Fibroblast of villous mesenchyme (primary cell): ENCODE measurements at places on chromosomes 2 and 18.
A peak's percentile ranks its signal among the peaks of the same experiment; 100 is the strongest.

GRCh38 chr2:237456200-237456843, 30.7 kb upstream of the MLPH start:
- DNase-seq = peak; percentile 77

- no peak for DNase-seq
Observed at GRCh38 chr2:162106746-162107145, 32.7 kb upstream of the DPP4 start.

DNA sequence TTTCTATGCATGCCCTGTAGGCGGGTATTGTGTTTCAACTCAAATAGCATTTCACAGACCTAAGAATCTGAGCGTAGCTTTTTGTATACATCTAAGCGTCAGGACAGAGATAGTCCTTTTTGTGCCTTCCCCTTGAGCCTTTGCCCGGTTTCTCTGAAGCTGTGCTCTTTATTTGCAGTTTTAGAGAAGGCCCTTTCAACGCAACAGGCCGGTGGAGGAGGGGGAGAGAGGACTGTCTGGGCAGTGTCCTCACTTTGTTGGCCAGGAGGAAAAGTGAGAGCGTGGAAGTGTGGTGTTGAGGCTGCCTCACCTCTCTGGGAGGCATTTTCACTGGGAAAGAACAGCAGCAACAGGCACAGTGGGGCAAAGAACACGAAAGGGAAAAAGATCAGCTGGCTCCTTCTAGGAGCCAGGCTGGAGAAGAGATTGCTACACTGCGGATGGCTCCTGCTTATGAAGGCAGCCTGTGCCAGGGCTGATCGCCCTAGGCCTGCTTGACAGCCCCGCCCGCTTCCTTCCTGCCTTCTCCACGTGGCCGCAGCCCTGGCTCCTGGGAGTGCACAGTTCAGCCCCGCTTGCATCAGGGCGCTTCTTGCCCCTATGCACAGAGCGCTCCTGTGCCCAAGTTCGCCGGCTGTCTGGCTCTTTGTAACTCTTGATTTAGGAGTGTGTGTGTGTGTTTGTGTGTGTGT, 195.6 kb upstream of the POU3F3 start:
- DNase-seq = no peak

GRCh38 chr2:235555371-235555770, 61.5 kb downstream of the AGAP1 start:
- no peak for DNase-seq

DNA sequence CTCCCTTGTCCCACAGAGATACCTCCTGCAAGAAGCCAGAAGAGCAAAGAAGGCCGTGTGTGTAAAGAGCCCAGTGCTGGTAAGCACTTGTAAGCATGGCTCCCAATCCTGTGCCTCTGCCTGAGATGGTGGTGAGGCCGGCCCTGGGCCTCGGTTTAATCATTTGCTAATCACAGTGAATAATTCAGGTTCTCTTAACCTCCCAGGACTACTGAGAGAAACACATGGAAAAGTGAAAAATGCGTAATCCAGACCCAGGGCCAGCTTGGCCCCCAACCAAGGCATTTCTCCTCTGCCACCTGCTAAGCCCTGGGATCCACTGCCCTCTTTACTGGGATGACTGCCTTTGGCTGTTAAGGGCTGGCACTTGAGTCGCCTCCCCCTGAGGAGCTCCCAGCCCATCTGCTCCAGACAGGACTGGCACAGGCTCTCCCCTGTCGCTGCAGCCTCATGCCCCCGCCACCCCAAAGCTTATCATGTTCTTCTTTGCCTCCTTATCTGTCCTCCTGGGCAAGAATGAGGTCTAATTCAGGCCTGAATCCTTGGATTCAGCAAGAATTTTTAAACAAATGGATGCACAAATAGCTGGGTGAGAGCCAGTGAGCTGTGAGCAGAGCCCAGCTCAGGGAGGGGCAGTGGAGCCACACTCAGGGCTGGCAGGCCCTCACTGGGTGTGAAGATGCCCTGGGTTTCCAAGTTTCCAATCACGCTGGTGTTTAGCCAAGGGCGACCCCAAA, 193.9 kb upstream of the HS6ST1 start:
- no peak for DNase-seq

- no peak for DNase-seq
Observed at GRCh38 chr2:77839102-77839501, 316.9 kb upstream of the LRRTM4 start.

GRCh38 chr2:38507712-38508111, 95.0 kb downstream of the HNRNPLL start:
- no peak for DNase-seq

GRCh38 chr2:240362826-240363745, 72.4 kb upstream of the GPC1 start:
- no peak for DNase-seq

DNA sequence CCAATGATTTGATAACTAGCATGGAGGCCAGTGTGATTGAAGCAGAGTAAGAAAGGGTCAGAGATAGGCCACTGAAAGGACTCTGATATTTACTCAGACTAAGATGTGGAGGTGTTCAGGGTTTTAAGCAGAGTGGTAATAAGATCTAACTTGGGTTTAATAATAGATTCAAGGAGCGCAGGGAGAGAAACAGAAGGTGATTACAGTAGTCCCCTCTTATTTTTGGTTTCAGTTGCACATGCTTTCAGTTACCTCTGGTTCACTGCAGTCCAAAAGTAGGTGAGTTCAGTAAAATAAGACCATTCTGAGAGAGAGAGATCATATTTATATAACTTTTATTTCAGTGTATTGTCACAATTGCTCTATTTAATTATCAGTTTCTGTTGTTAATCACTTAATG, 13.5 kb upstream of the GALNT13 start:
- no peak for DNase-seq

GRCh38 chr2:150296770-150297546, 190.5 kb downstream of the RND3 start:
- peak; percentile 44 for DNase-seq

DNA sequence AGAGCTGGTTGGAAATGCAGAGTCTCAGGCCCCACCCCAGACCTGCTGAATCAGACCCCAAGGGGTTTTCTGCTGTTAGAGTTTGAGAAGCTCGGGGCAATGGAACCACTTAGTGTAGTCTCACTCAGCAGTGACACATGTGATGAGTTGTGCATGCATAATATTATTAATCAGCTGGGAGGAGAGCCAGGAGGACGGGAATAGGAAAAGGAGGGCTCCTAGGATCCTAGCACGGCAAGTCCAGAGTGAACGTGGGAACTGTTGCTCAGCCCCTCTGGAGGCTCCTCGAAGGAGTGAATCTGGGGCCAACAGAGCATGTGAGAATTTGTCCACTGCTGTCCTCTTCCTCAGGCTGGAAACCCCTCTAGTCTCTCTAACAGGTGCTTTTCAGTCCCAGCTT, 87.1 kb downstream of the HS1BP3 start:
- no peak for DNase-seq

GRCh38 chr2:8684878-8685696, 3.2 kb downstream of the ID2 start:
- DNase-seq = no peak

GRCh38 chr18:70559446-70559845, 270.6 kb downstream of the SOCS6 start:
- no peak for DNase-seq

DNA sequence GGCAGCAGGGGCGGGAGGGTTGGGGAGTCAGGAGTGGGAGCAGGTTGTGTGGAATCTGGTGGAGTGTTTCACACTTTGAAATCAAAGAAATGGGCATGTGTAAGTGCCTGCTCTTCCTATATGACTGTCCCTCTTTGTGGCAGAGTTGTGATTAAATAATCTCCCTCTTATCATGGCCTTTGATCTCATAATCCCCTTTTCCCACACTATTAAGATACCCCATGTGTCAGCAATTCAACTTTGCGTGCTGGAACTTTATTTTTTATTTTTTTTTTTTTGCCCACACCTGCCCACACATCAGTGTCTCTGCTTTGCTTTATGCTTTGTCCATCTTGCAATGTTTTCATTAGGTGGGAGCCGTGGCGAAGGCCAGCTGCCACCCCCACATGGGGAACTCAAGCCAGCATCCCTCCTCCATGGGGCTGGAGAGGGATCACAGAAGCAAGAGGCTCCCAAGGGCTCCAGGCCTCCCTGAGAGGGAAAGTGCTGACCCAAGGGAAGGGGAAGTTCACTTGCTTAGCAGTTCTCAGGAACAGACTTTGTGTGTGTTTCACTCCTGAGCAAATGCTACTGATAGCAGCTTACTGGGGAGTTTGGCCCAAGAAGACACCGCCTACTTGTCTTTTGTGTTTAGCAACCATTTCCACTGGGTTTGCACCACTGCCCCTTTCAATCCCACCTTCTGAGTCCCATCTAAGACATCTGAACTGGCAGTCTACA, 243.4 kb downstream of the BCL11A start:
- DNase-seq = no peak

GRCh38 chr2:12921321-12921720, 204.6 kb downstream of the TRIB2 start:
- peak; percentile 73 for DNase-seq

GRCh38 chr2:147076634-147077033, 768.2 kb upstream of the ACVR2A start:
- DNase-seq = peak; percentile 31

DNA sequence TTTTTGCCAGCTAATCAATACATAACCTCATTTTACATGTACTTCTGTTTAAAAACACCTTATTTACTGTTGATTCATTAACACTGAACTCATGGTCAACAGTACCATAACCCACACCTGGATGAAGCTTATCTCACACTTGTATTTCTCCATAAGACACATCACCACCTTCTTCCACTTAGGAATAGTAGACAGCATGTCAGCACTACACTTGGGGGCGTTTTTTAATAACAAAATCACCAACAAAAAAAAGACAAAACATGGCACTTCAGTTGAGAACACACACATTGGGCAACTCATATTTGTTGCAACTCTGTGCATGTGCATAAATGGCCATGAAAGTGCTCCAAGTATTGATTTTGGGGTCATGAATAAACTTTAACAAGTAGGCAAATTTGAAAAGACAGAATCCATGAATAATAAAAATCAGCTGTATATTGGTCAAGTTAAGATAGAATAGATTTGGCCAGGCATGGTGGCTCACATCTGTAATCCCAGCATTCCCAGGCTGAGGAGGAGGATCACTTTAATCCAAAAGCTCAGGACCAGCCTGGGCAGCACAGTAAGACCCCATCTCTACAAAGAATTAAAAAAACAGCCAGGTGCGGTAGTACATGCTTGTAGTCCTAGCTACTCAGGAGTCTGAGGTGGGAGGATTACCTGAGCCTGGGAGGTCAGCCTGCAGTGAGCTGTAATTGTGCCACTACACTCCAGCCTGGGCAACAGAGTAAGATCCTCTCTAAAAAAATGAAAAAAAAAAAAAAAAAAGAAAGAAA, 84.4 kb upstream of the SRD5A2 start:
- DNase-seq = no peak

- DNase-seq = peak; percentile 55
Observed at GRCh38 chr18:9594823-9595596, 19.3 kb downstream of the PPP4R1 start.

- no peak for DNase-seq
Observed at GRCh38 chr2:216559625-216560156, 61.0 kb downstream of the RPL37A start.

GRCh38 chr2:231395188-231396057, at the start of gene B3GNT7:
B3GNT7 (plus strand) TSS chr2:231395710; CDS start chr2:231395804, 94 bp downstream.
- DNase-seq = no peak
